ENCODE measurements at places on chromosomes 6 and 20.

DNA sequence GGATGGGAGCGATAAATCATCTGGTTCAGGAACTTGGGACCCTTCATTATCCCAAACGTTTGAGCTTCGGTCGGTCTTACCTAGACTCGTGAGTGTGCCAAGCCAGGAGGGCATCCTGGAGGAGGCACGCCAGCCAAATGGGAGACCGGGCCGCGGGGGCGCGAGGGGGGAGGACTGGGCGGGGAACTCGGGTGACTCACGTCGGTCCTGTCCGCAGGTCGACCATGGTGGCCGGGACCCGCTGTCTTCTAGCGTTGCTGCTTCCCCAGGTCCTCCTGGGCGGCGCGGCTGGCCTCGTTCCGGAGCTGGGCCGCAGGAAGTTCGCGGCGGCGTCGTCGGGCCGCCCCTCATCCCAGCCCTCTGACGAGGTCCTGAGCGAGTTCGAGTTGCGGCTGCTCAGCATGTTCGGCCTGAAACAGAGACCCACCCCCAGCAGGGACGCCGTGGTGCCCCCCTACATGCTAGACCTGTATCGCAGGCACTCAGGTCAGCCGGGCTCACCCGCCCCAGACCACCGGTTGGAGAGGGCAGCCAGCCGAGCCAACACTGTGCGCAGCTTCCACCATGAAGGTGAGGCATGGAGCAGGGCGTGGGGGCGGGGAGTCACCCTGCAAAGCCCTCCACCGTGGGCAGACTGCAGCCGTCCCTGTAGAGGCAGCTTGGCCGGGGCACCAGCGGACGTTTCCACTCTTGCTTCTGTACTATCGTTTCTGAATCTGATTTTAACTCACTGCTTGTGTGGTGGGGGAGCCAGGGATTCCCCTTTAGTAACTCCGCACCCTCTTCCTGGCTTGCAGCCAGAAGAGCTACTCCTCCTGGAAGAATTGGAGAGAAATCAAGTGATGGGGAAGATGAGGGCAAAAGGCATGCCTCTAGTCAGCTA, 2.7 kb downstream of the BMP2 start:
- no peak for DNase-seq

- DNase-seq, result no peak
These were observed 35.6 kb downstream of the UTRN start for GRCh38 chr6:144320741-144321140.

DNA sequence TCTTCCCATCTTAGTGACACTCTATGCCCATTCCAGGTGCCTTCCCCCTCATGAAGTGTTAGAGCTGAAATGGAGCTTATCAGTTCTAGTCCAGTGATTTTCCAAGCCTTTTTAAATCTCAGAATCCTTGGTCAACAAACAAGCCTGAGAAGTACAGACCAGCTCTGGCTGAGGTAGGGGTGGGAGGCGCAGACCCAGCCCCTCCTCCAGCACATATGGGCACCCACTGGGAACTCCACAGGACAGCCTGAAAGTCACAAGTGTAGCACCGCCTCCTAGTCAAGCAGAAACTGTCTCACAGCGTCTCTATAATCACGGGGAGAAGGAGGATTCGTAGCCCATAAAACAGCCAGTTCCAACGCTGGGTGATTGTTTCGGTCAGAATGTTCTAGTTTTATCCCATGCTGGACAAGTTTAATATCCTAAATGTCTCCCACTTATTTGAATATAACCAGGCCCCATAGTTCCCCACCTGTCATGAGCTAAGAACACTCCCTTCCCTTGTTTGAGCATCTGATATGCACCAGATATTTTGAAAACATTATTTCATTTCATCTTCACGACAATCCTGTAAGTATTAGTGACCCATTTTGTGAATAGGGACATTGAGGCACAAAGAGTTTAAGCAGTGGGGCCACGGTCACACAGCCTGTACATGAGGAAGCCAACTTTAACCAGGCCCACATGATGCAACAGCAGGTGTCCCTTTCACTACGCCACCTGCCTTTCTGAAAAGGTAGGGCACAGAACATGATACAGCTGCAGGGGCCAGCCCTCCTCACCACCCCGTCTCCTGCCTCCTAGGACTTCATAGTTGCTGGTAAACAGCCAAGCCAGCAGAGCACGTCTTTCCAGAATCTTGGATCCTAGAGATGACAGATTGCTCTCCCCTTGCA, 40.1 kb downstream of the TRAF3IP2 start:
- no peak for DNase-seq

GRCh38 chr20:63090682-63091571, 84.2 kb upstream of the BHLHE23 start:
- DNase-seq, result no peak

DNA sequence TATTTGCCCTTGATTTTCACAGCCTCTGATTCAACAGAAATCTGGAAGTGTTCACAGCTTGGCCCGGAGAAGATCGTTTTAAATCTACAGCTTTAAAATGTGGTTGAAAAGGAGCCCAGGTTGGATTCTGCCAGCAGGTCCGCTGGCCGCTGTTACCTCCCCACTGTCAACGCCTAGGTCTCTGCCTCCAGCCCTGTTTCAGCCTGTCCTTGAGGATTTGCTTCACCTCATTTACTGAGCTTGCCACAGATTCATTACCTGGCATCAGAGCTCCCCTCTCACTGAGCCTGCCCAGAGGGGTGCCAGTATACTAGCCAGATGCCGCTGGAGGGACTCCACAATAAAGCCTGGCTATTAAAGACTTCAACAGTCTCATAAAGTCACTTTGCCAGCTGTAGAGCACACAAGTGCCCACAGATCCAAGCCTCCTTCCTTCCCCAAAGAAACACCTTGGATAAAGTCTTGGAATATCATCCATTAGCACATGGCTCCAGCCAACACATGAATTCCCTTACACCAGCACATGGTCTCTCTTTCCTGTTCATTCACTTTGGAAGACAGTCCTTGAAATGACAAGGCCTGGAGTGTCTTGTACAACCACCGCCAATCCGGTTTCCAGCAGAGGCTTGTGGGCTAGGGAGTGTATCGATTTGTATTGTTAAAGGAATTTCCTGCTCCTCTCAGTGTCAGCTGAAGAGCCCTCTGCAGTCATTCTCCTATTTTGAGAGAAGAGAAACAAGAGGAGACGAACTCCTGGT, 9.5 kb upstream of the NR2E1 start:
- no peak for DNase-seq

DNA sequence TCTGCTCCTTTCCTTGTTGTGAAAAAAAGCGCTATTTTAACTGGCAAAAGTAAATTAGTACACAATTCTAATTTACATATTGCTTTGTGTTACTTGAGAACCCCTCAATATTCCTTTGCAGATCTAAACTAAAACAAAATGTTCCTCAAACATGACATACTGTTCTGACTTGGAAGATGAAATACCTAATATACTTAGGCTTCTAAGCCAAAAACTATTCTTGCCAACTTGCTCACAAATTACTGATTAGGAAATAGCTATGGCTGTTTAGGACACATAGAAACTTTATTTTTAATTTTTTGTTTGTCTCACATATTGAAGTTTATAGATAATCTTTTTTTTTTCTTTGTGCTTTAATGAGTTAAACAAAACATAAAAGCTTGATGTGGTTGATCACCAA, 542.2 kb downstream of the GRIK2 start:
- no peak for DNase-seq

DNA sequence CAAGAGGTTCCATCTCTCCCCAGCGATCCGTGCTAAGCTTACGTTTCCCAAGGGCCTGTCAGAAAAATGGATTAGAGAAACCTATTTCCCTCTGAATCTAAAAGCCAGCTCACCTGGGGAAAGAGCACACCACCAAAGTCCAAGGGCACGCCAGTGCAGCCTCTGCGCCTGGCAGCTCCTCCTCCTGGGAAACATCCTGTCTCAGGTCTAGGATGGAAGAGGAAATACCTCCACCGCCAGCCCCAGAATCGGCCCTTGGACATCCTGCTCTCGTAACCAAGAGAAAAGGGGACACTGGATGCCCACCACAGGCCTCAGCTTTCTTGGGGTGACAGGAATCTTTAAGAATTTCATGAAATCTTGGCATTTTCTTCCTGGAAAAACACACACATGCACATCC, 18.7 kb downstream of the RAMACL start:
- no peak for DNase-seq

- DNase-seq, result no peak
These were observed 125.5 kb downstream of the PHACTR1 start for GRCh38 chr6:12842114-12842513.

- no peak for DNase-seq
These were observed 291.2 kb downstream of the CDH26 start for GRCh38 chr20:60249436-60249835.

GRCh38 chr6:104483225-104483834, 376.4 kb downstream of the HACE1 start:
- DNase-seq, result peak; percentile 38

DNA sequence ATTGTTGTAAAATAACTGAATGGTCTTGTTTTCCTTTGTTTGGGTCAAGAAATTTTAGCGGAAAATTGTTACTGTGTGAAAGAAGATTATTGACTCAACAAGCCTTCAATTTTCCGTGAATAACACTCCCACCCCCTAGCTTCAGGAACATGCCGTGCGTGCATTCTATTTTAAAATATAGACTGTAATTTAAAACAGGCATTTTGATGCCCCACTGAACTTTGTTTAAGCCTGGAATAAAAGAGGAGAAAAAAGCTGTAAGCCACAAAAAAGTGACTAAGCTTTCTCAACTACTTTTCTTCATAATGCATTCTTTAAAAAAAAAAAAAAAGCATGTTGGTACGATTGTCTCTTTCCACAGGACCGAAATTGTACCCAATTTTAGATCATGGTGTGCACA, 166.0 kb downstream of the ARID1B start:
- no peak for DNase-seq

DNA sequence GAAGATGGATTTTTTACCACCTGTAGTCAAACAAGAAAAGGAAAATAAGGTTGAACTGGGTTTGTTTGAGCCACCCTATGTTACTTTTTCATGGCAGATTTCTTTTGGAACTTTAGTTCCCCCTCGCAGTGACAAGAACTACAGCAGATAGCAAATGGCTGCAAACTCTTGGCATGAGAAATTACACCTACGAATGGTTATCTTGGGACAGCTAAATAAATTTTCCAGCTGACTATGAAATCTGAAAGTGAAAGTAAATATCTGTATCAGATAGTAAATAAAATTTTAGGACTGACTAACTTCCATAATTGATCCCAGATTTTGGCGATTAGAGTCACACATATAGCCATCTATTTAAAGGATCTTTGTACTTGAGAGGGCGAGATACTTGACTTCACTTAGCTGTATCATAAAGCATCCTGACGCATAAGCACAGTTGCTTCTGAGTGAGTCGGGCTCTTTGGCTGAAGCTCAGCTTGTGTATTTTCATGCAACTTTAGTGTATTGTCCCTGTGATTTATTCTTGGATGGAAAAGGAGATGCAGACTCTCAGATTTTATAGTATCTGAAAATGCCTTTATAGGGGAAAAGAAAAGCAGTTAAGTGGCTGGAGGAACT, 125.3 kb upstream of the B3GAT2 start:
- DNase-seq, result no peak

DNA sequence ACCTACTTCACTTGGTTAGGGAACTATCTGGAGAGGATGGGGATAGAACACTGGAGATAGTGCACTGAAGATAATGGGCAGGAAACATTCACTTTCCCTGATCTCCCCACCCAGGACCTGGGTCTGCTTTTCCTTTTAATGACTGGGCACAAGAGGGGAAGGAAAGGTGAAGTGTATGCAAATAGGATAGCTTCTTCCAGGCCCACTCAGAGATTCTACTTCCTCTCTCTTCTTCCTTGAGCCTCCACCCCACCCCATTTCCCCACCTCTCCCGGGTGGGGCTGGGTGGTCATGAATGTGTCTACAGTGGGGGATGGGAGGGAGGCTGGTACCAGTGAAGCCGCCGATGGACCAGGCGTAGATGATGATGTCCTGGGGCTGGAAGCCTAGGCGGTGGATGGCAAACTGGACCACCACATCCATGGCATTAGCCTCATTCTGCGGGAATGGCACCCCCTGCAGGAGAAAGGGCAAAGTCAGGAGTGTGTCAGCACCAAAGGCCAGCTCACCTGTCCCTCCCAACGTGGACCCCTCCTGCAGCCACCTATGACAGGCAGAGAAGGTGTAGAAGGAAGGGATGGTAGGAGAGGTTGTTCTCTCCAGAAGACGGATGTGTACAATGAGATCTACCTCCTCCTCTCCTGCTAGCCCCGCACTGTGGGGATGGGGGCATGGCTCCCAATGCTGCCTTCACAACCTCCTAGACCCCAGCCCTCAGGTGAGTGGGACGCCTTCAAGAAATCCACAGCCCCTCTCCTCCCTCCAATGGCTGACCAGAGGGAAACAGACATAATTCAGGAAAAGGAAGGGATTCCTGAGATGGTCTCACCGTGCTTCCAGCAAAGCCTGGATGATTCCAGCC, 8.6 kb upstream of the LY6G5C start:
- DNase-seq, result peak; percentile 40

GRCh38 chr6:26223650-26224546, 136.7 kb downstream of the HFE start:
- peak; percentile 98 for DNase-seq

DNA sequence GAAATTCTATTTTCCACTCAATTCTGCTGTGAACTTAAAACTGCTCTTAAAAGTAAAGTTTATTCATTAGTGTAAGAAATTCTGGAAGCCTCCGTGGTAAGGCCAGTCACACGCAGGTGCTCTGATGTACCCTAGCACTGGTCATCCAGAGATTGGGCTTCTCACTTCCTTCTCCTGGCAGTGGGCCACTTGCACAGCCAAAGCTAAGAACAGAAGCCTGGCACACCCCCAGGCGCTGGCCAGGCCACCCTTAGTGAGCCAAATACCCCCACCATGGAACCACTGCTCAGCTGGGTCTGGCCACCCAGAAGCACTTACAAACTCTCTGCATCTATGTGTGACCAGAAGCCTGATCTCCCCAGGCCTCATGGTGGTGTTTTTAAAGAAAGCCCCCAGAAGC, 35.3 kb upstream of the ARFGEF2 start:
- DNase-seq, result no peak

DNA sequence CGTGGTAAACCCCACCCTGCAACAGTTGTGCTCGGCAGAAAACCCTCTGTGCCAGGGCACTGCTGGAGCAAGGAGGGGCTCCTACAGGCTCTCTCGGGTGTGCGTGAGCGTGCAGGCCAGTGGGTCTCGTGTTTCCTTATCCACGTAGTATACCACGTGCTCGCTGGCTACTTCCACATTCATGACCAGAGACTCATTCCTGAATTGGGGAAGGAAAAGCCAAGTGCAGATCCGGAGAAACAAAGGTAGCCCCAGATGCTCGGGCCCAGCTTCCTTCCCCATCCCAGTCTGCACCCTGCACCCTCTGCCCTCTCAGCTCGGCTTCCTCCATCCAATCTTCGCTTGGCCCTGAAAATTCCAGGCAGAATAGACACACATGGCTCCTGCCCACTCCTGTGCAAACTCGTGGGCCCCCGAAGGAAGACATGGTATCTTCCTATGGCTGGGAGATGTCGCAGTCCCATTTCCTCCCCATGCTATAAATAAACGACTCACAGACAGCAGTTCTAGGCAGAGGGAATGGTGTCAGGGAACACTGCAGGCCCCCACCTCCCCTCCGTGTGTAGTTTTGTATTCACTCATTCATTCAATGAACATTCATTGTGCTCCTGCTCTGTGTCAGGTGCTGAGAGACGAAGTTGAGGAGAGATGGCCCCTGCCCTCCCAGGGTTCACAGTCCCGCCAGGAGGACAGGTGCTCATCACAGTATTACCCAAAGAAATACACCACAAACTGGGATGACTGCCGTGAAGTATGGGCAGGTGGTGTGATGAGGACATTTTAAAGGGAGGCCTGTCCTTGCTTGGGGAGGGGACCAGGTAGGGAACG, 29.6 kb downstream of the NPEPL1 start:
- no peak for DNase-seq
